NCI-H774 (cell line): ENCODE measurements at places on chromosomes 3 and 15.

- peak; percentile 67 for DNase-seq
These were observed 35.4 kb upstream of the ATG7 start for GRCh38 chr3:11236588-11237461.

DNA sequence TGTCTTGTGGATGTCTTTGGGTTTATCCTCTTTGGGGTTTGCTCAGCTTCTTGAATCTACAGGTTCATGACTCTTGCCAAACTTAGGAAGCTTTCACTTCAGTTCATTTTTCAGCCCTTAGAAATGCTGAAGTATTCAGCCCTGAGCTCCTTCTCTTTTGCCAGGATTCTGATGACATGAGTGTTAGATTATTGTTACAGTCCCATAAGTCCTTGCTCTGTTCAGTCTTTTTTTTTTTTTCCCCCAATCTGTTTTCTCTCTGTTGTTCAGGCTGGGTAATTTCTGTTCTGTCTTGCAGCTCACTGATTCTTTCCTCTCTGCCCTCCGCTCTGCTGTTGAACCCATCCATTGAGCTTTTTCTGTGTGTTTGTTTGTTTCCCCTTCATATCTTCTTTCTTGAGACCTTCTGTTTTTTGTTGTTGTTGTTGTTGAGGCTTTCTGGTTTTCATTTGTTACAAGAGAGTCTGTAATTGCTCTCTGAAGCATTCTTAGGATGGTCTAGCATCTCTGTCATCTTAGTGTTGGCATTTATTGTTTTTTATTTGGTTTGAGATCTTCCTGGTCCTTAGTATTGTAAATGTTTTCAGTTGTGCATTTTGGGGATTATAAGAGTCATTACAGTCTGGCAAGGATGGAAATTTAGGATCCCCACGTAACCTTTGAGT is 18.4 kb downstream of the LRCH3 start:
- no peak for DNase-seq

- DNase-seq = no peak
These were observed 24.0 kb downstream of the PLSCR5 start for GRCh38 chr3:146581080-146581601.

- no peak for DNase-seq
These were observed 202.7 kb downstream of the TNIK start for GRCh38 chr3:171257251-171258203.

- no peak for DNase-seq
These were observed 238.6 kb upstream of the CHRM5 start for GRCh38 chr15:33729653-33730052.

- no peak for DNase-seq
These were observed 302.9 kb upstream of the RASGRP1 start for GRCh38 chr15:38867556-38867955.

- no peak for DNase-seq
These were observed 80.2 kb upstream of the PXYLP1 start for GRCh38 chr3:141151439-141151838.

DNA sequence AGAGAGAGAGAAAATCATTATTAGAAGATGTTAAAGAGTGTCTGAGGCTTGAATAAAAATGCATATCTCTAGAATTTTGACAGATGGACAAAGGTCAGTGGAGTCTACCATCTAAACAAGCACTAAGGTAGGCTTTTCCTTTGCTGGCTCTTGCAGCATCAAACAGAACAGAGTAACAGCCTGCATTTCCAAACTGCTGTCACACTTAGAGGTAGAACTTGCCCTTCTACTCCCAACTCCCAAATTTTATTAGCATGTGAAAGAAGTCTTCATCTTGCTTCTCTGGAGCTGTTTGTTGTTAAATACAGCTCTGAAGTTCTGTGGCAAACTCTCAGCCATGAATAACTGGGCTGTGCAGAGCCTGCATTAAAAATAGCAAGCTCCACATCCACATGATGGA is 4.1 kb upstream of the MB21D2 start:
- DNase-seq = no peak

DNA sequence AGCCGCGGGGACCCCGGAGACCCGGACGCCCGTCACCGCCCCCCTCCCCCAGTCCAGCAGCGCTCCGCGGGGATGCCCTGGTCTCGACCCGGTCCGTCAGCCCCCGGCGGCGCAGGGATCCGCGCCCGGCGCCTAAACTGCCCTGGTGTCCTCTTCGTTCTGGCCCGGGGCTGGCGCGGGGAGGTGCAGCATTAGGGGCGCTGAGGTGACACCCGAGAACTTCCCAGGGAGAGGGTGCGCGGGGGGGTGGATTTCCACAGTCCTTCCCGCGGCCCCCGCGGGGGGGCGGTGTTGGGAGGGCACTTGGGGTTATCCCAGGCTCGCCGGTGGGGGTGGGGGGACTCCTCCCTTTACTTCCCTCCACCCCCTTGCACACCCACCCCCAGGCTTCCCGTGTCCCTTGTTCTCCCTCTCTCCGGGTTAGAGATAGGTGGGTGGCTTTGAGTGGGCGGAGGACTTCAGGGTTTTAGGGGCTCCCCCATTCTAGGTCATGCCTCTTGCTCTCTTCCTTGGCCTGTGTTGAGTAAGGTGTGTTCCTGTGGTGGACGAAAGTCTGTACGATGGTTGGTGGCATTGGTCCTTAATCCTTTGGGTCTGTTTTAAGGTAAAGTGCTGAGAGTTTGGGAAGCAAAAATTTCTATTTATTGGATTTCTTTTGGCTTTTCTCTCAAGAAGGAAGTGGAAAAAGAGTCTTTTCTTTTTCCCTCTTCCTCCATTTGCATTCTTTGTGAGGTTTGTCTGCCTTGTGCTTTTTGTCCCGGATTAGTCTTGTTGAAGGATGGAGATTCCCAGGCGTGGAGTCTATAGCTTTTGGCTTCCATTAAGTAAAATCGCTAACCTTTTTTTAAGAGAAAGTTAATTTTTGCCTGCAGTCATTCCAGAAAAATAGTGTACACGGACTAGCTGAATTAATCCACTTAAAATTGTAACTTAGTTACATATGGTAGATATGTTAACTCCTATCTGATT is 811 bp downstream of the SKIL start:
- peak; percentile 63 for DNase-seq

DNA sequence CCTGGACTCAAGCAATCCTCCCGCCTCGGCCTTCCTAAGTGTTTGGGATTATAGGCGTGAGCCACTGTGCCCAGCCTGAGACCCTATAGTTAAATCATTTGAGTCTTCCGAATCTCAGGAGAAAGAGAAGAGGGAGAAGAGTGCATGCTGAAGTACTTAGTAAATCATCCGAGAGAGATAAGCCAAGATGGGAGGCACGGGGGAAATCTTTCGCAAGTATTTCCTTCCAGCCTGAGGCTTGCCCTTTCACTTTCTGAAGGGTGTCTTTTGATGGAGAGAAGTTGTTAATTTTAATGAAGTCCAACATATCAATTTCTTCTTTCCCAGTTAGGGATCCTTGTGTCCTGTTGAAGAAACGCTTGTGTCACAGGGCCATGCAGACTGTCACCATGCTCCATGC is 97.1 kb upstream of the SLC6A6 start:
- no peak for DNase-seq

- DNase-seq = no peak
These were observed 10.4 kb upstream of the FMN1 start for GRCh38 chr15:33204926-33205325.

GRCh38 chr3:38173834-38174418 is 8.6 kb downstream of the OXSR1 start:
- no peak for DNase-seq

- no peak for DNase-seq
These were observed at the start of gene ISLR for GRCh38 chr15:74173380-74174218. ISLR (plus strand) TSS chr15:74173710; CDS start chr15:74174859, 1,149 bp downstream.

DNA sequence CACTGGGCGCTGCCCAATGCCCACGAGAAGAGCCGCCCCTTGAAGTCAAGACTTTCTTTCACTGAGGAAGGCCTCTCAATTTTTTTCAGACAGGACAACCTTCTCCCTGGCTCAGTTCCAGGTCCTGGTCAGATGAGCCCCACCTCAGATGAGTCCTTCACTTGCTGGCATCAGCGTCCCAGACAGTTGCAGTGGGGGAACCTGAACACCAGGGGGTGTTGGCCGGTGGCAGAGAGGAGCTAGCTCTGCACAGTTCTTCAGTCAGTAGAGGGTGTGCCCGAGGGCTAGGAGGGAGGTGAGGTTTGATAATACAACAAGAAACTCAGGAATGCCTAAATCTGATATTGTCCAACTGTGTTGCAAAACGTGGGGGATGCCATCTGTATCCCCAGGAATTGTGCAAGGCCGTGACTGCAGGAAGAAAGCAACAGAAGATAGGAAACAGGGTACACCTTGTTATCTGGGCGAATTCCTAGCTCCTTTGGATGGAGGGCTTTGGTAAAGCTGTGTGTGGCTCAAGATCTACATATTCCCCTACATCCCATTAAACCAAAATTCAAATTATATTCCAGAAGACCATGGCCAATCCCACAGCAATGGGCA is 34.3 kb downstream of the CCR3 start:
- no peak for DNase-seq

DNA sequence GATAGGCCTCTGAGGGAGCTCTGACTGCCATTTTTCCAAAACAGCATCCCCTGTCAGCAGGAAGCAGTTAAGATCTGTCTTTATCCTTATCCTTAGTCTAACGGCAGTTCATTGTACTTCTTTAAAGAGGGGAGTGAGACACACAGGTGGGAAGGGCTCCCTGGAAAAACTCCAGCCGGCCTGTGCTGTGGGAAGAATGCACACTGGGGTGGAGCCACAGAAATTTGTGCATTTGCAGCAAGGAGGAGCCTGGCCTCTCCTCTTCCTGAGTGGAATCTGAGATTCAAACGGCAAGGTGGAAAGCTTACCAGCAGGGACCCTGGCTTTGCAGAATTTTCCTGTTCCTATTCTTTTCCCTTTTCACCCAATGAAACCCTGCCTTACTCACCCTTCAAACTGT is 1209.4 kb downstream of the ROBO2 start:
- no peak for DNase-seq

DNA sequence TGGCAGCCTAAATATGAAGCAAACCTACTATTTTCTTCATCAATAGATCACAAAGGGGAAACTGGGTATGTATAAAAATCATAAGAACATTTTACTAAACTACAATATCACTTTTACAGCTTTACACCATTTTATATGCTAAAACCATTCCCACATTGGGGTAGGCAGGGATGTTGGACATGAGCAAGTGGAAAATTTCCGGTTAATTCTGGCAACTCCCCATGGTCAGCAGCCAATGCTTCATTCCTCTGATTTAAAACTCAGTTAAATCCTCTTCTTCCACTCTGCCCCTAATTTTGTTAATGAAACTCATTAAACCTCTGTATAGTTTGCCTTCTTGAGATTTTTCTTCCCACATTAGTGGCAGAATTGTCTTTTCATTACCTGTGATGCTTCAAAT is 552.5 kb upstream of the NECTIN3 start:
- DNase-seq = no peak

GRCh38 chr3:158074591-158074990 is 31.6 kb downstream of the SHOX2 start:
- no peak for DNase-seq

GRCh38 chr3:59759298-59760031 is 709.6 kb upstream of the CFAP20DC start:
- DNase-seq = no peak

DNA sequence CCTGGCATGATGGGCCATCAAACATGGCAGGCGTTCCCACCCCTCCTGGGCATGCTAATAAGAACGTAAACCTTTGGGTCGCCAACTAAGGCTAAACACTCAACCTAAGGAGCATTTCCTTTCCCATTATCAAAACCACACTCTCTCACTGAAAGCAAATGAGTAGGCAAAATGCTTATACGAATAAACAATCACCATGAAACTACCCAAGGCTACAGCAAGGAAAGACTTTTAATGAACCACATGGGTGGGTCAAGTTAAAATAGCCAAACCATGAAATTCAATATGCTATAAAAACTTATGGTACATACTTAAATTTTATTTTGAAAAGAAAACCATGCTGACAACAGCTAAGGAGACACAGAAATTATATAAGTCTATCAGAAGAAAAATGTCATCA is 180.6 kb downstream of the OSBPL10 start:
- DNase-seq = no peak

DNA sequence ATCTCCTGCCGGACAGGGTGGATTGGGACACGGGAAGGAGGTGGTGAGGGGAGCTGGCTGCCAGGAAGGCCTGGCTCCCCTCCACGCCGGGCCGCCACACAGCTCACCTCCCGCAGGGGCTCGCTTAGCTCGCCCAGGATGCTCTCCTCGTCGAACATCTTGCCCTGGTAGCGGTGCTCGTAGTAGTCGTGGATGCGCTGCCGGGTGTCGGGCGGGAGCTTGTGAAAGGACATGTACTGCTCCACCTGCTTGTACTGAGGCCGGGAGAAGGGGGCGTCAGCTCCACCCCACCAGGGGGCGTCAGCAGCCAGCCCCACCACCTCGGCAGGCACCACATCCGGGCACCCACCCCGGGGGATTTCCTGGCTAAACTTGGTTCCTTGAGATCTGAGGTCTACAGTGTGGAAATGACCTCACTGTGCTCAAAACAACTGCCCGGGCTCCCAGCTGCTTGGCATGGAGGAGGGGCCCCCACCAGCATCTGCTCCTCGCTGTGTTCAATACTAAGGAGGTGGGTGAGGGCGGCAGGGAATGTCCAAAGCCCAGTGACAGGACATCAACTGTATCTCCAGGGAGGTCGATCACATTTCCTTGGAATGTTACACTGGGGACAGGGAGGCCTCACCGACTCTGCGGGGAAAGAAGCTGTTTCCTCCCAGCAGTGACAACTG is 43.4 kb downstream of the HCN4 start:
- no peak for DNase-seq

- no peak for DNase-seq
These were observed 476.1 kb downstream of the EDEM1 start for GRCh38 chr3:5663601-5664000.

- no peak for DNase-seq
These were observed 17.1 kb downstream of the CTXND1 start for GRCh38 chr15:80234883-80235282.

DNA sequence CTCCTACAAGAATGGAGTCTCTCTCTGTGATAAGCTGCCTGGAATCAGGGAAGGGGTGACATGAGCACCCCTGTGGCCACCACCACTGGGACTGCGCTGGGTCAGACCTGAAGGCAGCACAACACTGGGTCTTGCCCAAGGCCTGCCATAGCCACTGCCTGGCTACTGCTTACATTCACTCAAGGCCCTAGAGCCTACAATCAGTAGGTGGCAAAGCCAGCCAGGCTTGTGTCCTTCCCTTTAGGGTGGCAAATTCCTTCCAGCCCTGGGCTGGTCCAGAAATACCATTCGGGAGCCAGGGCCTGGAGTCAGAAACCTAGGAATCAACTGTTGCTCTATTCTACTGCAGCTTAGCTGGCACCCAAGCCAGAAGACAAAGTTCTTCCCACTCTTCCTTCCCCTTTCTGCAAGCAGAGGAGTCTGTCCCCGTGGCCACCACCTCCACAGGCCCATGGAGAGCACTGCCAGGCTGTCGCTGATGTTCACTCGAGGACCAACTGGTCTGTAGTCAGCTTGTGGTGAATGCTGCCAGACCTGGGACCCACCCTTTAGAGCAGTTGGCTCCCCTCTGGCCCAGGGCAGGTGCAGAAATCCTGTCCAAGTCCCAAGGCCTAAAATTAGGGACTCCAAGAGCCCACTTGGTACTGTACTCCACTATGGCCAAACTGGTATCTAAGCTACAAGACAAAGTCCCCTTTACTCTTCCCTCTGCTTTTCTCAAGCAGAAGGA is 307.4 kb downstream of the THSD4 start:
- DNase-seq = no peak

GRCh38 chr3:21942328-21942727 is 191.3 kb upstream of the ZNF385D start:
- DNase-seq = no peak
